ENCODE measurements at places on chromosomes 5 and 9.
A peak's percentile ranks its signal among the peaks of the same experiment; 100 is the strongest.

DNA sequence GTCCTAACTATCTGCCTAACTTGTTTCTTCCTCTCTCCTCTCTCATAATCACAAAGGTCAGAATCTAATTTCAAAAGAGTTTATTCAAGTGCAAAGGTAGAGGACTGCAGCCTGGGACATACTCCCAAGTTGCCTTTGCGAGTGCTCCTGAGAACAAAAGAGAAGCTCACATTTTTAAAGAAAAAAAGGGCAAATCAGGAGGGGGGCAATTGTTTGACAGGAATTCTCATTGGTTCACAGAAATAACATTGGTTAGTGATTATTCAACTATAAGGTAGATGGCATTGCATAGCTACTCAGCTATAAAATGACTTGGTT lies 108.1 kb upstream of the RAI14 start:
- no peak for DNase-seq

GRCh38 chr9:31040564-31040963 lies 1343.9 kb upstream of the ACO1 start:
- DNase-seq, result no peak

GRCh38 chr9:121672986-121673385 lies 21.6 kb downstream of the DAB2IP start:
- no peak for DNase-seq

DNA sequence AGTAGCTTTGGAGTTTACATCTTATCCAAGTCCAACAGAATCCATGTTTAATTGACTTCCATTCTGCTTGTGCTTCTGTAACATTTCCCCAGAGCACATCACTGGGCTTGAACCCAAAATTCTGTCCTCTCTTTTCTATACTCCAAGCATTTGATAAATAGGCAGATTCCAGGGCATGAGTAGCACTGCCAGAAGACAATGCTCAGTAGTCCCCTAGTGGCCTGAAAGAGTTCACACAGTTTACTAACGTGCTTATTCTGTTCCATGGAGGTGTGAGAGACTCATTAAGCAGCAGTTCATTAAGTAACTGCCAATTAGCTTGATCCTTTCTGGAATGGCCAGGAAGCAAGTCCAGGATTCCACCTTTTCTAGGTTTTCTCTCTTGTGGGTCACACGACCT lies 9.4 kb upstream of the GABRA6 start:
- peak; percentile 28 for DNase-seq

DNA sequence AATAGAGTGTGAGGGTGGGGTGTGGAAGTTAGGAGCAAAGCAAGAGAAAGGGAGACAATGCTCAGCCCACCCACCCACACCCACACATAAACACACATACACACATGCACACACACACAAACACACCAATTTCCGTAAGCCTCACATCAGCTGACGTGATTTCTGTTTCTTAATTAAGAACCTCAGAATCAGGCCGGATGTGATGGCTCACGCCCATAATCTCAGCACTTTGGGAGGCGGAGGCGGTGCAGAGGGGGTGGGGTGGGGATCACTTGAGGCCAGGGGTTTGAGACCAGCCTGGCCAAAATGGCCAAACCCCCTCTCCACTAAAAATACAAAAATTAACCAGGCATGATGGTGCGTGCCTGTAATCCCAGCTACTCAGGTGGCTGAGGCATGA lies 26.4 kb upstream of the PIK3R1 start:
- no peak for DNase-seq

All from small intestine (tissue), 16 donors.